ENCODE measurements at places on chromosomes 1 and 21.

DNA sequence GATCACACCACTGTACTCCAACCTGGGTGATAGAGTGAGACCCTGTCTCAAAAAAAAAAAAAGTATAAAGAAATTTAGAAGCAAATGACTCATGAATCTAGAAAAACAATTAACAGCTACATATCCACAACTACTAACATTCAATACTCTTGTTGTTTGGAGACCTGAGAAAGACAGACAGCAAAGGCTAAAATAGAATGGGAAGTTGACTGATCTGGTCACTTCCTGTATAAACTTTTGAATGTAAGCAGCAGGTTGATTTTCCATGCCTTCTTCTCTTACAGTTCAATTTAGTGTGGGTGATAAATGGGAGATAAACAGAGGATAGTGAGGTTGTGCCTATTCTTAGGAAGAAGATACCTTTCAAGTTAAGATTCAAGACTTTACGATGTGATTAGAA, 85.2 kb downstream of the TGFB2 start:
- DNase-seq, result no peak

- no peak for DNase-seq
Observed at GRCh38 chr1:108703939-108704338, 8.8 kb upstream of the FNDC7 start.

DNA sequence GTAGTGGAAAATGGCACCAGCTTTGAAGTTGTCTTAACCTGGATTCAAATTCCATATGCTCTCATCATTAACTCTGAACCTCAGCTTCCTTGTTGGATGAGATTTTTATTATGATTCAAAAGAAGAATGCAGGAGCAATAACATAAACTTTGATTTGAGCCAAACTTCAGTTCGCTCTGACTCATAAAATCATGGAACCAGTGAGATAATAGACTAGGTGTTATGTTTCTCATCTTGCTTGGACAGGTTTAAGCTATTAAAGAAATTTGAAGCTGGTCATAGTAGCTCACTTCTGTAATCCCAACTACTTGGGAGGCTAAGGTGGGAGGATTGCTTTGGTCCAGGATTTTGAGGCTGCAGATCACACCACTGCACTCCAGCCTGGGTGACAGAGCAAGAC, 172.8 kb downstream of the CLEC20A start:
- DNase-seq, result no peak

- no peak for DNase-seq
Observed at GRCh38 chr1:147833231-147833860, 69.2 kb upstream of the GJA8 start.

- no peak for DNase-seq
Observed at GRCh38 chr1:157077394-157077793, 22.2 kb downstream of the ETV3L start.
